ENCODE measurements at places on chromosomes 7 and 10.

GRCh38 chr10:131897297-131897899 is 3.4 kb upstream of the PPP2R2D start:
- DNase-seq: no peak

- DNase-seq: no peak
Observed at GRCh38 chr7:116999311-116999710, 46.0 kb downstream of the ST7 start.

DNA sequence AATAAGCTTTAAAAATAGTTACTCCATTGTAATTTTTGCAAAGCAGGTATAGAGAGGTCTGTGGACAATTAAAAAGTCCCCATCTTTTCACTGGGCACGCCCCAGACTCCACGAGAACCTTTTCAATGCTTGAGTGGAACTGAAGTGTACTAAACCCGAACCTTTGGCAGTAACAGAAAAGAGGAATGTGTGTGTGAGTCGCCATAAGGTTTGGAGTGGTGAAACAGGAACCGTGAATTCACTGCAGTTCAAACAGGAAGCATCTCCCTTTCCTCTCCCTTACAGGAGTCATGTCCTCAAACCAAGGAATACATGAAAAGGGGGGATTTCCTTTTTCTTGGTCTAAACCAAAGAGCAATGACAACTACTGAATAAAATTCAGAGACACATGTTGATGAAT is 23.2 kb downstream of the NDUFB2 start:
- DNase-seq: no peak

GRCh38 chr7:131778601-131779000 is 222.2 kb upstream of the PODXL start:
- DNase-seq: no peak

DNA sequence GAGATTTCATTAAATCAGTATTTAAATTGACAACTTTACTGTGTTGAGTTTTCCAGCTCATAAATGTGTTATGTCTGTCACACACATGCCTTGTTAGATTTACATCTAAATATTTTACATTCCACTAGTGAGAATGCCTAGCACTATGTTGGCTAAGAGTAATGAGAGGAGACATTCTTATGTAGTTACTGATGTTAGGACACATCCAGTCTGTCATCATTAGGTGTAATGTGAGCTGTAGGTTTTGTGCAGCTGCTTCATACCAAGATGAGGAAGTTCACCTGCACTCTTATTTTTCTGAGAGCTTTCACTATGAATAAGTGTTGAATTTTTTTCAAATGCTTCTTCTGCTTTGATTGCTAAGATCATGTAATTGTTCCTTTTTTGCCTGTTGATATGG is 218.0 kb upstream of the IGFBP3 start:
- no peak for DNase-seq

- no peak for DNase-seq
Observed at GRCh38 chr7:69613846-69614245, 15.6 kb downstream of the AUTS2 start.

DNA sequence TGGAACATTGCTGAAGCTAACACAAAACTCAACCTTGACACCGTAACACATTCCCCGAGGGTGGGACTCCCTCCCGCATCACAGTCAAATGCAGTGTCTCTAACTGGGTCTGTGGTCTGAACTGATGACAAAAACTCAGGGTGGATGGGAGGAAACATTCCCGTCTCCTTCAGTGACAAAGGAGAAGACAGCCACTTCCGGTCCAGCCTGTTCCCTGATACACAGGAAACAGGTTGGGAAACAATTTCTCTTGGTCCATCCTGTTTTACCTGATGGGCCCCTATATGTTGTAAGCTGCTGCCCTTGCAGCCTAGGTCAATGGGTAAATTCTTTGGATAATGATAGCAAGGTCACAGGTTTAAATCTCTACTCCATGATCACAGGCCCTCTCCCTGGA is 20.4 kb downstream of the SLC13A4 start:
- peak; percentile 21 for DNase-seq

GRCh38 chr10:49505076-49505475 is 33.8 kb downstream of the ERCC6 start:
- DNase-seq: peak; percentile 97

DNA sequence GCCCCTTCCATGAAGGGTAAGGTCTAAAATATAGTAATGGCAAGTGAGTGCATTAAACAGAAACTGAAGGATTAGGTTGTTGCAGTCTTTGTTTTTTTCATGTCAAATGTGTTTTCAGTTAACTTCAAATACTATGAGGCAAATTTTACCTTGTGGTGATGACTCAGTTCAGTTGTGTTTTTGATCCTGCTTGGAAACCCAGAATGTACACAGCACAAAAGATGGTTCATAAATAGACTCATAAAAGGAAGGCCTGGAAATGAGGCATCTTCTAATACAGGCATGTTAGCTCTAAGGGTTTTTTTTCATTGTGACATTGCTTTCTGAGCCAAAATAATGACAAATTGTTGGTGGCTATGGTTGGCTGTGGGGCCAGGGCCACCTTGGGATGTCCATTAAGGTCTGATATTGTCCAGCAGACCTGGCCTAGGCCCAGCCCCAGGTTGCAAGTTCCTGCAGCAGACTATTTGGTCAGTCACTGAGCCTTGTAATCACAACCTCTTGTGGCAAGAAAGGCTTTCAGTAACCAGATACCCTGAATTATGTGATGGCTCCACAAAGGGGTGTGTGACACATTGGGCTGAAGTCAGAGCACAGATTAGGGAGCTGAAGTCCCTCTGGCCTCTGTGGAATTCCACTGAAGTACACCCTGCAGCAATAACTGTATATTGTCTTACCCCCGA is 69.0 kb upstream of the SAMD8 start:
- no peak for DNase-seq

GRCh38 chr7:102883098-102883860 is 29.5 kb upstream of the LRRC17 start:
- DNase-seq: peak; percentile 46

GRCh38 chr7:105719395-105719794 is 138.1 kb upstream of the EFCAB10 start:
- DNase-seq: no peak

GRCh38 chr7:71193099-71193810 is 61.3 kb downstream of the GALNT17 start:
- DNase-seq: no peak

- DNase-seq: no peak
Observed at GRCh38 chr10:60496181-60496580, 106.5 kb upstream of the ANK3 start.

DNA sequence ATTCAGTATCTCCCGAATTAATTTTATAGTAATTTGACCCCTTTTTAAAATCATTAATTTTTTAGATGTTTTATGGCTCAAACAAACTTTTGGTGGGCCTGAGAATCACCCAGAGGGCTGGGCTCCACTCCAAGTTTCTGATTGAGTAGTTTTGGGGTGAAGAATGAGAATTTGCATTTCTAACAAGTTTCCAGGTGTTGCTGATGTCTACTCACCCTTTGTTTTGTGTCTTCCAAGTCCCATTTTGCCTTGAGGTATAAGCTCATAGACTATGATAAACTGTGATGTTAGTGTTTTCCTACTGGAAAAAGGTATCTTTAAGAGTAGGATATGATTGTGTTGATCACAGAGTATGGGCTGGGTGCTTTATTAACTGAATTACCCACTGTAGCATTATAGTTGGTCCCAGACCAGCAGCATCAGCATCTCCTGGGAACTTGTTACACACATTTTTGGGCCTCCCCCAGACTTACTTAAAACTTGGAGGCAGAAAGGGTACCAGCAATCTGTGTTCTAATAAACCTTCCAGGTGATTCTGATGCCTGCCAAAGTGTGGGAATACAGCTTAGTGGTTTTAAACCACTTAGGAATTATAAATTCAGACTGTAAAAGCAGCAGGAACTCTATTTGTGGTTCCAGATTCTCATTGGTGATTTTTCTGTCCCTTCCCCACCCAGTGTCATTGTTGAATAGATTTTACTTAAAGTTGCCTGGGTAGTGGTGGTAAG is 19.1 kb downstream of the ZNRF2 start:
- DNase-seq: no peak

DNA sequence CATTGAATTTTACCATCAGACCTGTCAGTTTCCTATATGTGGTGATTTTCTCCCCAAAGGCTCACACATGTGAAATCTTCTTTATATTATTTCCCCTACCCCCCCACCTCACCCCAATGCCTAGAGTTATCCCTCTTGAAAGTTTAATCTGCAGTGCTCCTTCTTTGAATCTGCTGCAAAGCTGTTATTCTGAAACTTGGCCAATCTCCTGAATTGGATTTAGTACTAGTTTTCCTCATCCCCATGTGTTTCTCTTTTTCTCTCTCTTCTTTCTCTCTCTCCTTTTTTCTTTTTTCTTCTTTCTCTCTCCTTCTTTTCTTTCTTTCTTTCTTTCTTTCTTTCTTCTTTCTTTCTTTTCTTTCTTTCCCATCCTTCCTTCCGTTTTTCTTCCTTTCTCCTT is 886.2 kb downstream of the TYW1 start:
- no peak for DNase-seq

DNA sequence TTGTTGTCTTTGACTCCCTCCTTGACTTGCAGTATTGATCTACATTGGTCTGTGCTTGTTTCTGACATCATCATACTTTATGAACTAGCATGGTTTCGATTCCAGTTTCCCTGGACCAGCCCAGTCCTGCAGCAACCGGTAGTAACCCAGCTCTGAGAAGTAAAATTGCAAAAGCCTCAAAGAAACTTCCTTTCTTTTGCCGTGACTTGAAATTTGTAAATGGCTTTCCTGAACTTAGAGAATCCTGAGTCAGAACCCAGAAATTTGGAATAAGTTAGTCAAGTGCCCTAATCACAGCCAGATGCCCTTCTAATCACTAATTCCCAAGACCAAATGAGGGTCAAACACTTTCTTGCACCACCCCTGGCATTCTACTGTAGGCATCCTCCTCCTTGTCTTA is 15.0 kb downstream of the TAS2R60 start:
- no peak for DNase-seq

- DNase-seq: no peak
Observed at GRCh38 chr10:110815354-110816004, 56.2 kb upstream of the PDCD4 start.

DNA sequence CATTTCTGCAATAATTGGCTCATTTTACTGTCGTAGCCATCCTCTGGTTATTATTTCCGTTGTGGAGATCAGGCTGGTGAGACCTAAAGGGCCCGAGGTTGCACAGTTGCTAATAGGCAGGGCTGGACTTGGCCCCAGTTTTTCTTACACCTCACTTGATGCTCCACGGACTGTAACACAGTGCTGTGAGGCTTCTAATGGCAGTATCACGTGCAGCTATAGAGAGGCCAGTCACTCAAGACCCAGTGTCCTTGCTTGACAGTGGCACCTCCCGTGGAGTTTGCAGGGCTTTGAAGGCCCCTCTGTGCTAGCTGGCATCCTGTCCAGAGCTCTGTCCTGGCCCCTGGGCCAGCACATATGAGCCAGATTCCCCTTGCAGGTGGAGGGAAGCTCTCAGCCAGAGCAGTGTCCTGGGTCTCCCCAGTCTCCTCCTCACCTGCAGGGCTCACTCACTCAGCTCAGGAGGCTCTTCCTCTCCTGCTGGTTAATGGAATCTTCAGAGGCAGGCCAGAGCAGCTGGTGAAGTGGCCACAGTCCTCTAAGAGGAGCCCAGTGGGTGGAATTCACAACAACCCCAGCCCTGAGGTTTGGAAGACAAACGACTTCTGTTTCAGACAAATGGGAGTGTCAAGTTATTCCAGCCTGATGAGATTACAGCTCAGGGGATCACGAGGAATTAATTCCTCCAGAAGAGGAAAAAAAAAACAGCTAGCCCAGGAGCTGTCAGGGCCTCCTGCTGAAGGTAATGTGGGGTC is 114.2 kb upstream of the FAM180A start:
- no peak for DNase-seq

- no peak for DNase-seq
Observed at GRCh38 chr10:104614245-104614831, 26.8 kb upstream of the SORCS3 start.

DNA sequence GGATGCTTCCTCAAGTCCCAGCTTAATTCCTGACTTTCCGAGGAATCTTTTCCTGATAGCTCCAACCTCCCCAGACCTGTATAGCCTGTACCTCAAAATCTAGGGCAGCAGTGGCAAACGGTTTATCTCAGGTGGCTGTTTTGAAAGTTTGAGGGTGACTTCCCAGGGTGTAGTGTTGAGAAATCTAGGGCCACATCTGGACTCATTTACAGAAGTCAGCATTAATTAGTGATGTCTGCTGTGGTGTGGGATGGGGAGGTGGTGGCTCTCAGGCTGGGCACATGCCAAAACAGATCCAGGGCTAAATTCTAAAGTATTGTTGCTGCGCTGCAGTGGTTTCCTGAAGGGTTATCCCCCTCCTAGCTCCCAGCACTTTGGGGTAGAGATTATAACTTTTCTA is 38.0 kb downstream of the UNC5B start:
- no peak for DNase-seq

- DNase-seq: no peak
Observed at GRCh38 chr10:86955501-86956194, 1.8 kb downstream of the MMRN2 start.

DNA sequence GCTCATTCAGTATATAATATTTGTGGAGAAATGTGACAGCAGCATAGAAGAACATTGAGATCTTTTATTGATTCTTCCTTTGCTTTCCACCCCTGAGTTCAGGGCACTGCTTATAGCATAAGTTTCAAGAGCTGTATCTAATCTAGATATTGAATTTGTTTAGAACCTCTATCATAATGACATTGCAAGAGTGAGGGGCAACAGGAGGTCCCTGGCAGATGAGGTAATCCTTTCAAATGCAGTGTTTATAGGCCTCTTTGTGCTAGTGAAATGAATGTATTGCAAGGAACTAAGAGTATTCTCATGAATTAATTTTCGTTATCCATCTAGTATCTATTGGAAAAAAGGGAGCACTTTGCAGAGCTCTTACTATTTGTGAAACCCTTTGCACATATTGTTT is 167.2 kb upstream of the FERD3L start:
- no peak for DNase-seq

DNA sequence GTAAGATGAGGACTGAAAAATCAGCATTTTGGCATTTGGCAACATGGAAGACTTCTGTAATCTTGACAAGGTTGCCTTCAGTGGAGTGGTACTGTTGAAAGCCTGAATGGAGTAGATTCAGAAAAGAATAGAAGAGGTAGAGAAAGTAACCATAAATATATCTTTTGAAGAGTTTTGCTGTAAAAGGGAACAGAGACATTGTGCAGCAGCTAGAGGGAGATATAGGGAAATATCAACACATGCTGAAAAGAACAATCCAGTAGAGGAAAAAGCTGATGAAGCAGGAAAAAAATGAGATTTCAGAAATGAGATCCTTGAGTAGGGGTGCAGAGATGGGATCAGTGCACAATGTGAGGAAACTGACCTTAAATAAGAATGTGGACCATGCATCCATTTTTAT is 60.0 kb downstream of the RAPGEF5 start:
- DNase-seq: no peak

Measured in LNCaP clone FGC (cell line).